ENCODE measurements at places on chromosomes 12 and 14.

GRCh38 chr12:644818-645552 is 18.3 kb downstream of the NINJ2 start:
- no peak overlapping the region for H3K4me3 ChIP-seq
- H3K36me3 ChIP-seq: peaks cover 4% of the 10 kb centered on the region
- H3K27me3 ChIP-seq: no peaks in the 10 kb centered on the region
- no peak for DNase-seq

- peaks cover 17% of the 10 kb centered on the region for H3K4me1 ChIP-seq
- DNase-seq: no peak
- no peak overlapping the region for H3K27ac ChIP-seq
- H3K4me3 ChIP-seq: no peak overlapping the region
Measured at GRCh38 chr12:100555722-100556121, 17.8 kb upstream of the GAS2L3 start.

DNA sequence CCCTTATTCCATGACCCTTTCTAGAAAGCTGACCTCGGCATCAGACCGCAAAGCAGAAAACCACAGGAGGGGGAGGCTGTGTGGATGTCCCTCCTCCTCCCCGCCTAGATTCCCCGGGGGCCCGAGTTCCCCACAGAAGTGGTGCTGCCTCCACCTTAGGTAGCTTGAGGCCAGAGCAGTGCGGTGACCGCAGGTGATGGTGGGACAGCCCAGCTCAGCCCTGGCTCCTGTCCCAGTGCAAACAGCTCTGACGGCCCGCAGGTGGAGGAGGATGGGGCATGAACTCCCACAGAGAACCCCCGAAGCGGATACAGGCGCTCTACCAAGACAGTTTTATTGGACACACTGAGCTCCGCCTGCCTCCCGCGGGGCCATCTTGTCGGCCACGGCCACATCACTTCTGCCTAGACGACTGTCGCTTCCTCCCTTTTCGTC is 19.5 kb downstream of the ARL6IP4 start:
- H3K27ac ChIP-seq: no peak overlapping the region
- H3K4me1 ChIP-seq: no peaks in the 10 kb centered on the region
- H3K27me3 ChIP-seq: no peaks in the 10 kb centered on the region
- H3K4me3 ChIP-seq: no peak overlapping the region
- no peaks in the 10 kb centered on the region for H3K36me3 ChIP-seq

- H3K4me1 ChIP-seq: no peaks in the 10 kb centered on the region
- H3K27ac ChIP-seq: no peak overlapping the region
- H3K36me3 ChIP-seq: no peaks in the 10 kb centered on the region
- H3K27me3 ChIP-seq: no peaks in the 10 kb centered on the region
- no peak for DNase-seq
Measured at GRCh38 chr12:81859521-81859920, 100.4 kb upstream of the PPFIA2 start.

- DNase-seq: no peak
- no peaks in the 10 kb centered on the region for H3K27me3 ChIP-seq
- no peak overlapping the region for H3K27ac ChIP-seq
- no peaks in the 10 kb centered on the region for H3K36me3 ChIP-seq
- H3K4me3 ChIP-seq: no peak overlapping the region
Measured at GRCh38 chr12:86801439-86801838, 545.2 kb upstream of the MGAT4C start.

DNA sequence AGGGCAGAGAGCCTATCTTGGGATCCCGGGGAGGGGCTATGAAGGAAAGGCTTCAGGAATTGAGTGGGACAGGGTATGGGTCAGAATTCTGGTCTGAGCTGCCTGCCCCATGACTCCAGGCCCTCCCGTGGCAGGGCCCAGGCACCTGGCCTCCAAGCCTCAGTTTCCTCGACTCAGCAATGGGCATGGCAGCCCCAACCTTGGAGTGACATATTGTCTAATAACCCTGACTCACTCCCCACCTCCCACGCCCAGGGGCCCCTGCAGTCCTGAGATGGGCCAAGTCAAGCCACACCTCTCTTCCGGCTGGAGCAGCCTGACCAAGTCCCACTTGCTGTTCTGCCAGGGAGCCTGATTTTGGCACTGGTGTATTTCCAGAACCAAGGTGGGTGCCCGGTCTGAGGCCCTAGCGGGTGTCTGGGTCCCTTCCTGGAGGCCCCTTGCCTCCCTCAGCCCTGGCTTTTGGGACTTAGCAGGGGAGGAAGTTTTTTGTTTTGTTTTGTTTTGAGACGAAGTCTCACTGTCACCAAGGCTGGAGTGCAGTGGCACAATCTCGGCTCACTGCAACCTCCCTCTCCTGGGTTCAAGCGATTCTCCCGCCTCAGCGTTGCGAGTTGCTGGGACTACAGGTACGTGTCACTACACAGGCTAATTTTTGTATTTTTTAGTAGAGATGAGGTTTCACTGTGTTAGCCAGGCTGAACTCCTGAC is 40.3 kb upstream of the RCOR1 start:
- H3K4me1 ChIP-seq: peaks cover 6% of the 10 kb centered on the region
- no peak for DNase-seq
- H3K27ac ChIP-seq: peak overlapping the region; percentile 72
- peaks cover 10% of the 10 kb centered on the region for H3K27me3 ChIP-seq
- H3K4me3 ChIP-seq: peak overlapping the region; percentile 47
- H3K36me3 ChIP-seq: no peaks in the 10 kb centered on the region

DNA sequence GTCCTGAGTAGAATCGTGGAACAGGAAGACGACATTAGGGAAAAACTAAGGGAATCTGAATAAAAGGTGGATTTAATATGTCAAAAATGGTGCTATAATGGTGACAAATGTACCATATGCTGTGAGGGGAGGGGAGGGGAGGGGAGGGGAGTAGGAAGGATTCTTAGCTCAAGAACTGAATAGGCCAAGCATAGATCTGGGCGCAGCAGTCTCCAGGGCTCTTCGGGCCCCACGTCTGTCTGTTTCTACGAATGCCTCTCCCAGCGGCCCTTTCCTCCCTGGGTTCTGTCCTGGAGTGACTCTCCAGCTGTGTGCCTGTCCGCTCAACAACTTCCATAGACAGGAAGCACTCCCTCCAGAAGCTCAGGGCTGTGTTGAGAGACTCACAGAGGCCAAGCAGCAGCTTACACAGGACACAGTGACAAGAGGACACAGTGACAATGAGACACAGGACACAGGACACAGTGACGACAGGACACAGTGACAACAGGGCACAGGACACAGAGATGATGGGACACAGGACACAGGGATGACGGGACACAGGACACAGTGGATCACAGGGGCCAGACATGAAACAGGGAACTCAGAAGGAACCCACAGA is 42.4 kb upstream of the PPP2R5C start:
- no peaks in the 10 kb centered on the region for H3K27me3 ChIP-seq
- no peak for DNase-seq
- no peaks in the 10 kb centered on the region for H3K36me3 ChIP-seq
- H3K4me3 ChIP-seq: no peak overlapping the region
- peaks cover 10% of the 10 kb centered on the region for H3K4me1 ChIP-seq

- peaks cover 6% of the 10 kb centered on the region for H3K4me1 ChIP-seq
- H3K27me3 ChIP-seq: no peaks in the 10 kb centered on the region
Measured at GRCh38 chr14:64928239-64929013, 14.1 kb downstream of the GPX2 start.

- DNase-seq: no peak
- H3K36me3 ChIP-seq: peaks cover 24% of the 10 kb centered on the region
- peaks cover 32% of the 10 kb centered on the region for H3K4me1 ChIP-seq
- H3K27me3 ChIP-seq: no peaks in the 10 kb centered on the region
Measured at GRCh38 chr12:119687879-119688278, 19.9 kb downstream of the PRKAB1 start.

- H3K27me3 ChIP-seq: peaks cover 27% of the 10 kb centered on the region
- no peaks in the 10 kb centered on the region for H3K36me3 ChIP-seq
- no peak for DNase-seq
- no peak overlapping the region for H3K4me3 ChIP-seq
- H3K27ac ChIP-seq: no peak overlapping the region
Measured at GRCh38 chr14:72921396-72921795, 4.9 kb upstream of the DCAF4 start.

- H3K4me1 ChIP-seq: peaks cover 43% of the 10 kb centered on the region
- H3K36me3 ChIP-seq: no peaks in the 10 kb centered on the region
- H3K27ac ChIP-seq: no peak overlapping the region
- peaks cover 3% of the 10 kb centered on the region for H3K27me3 ChIP-seq
- H3K4me3 ChIP-seq: no peak overlapping the region
Measured at GRCh38 chr12:81081726-81082125, 3.8 kb downstream of the ACSS3 start.

GRCh38 chr12:1582709-1583050 is 11.7 kb downstream of the FBXL14 start:
- H3K36me3 ChIP-seq: peaks cover 7% of the 10 kb centered on the region
- H3K4me1 ChIP-seq: peaks cover 24% of the 10 kb centered on the region
- no peak overlapping the region for H3K27ac ChIP-seq
- peaks cover 27% of the 10 kb centered on the region for H3K27me3 ChIP-seq
- no peak overlapping the region for H3K4me3 ChIP-seq

- no peak overlapping the region for H3K4me3 ChIP-seq
- H3K27me3 ChIP-seq: peaks cover 13% of the 10 kb centered on the region
- H3K4me1 ChIP-seq: peaks cover 12% of the 10 kb centered on the region
- H3K27ac ChIP-seq: peak overlapping the region; percentile 33
- peak; percentile 65 for DNase-seq
Measured at GRCh38 chr14:104282332-104283196, 144.2 kb downstream of the KIF26A start.

DNA sequence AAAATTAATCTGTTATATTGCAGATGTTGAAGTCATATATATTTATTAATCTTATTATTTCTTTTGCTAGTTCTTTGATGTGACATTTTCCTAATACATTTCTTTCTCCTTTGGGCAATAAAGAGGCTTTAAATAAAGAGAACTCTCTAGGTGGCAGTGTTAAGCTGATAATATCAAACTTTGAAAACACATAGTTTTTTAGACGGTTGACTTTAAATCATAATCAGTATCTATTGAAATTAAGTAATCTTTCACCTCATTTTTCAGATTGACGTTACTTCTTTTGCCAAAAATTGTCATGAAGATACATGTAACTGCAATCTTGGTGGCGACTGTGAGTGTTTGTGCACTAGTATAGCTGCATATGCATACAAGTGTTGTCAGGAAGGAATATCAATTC is 130.8 kb upstream of the PTPRQ start:
- H3K4me1 ChIP-seq: peaks cover 4% of the 10 kb centered on the region
- DNase-seq: no peak
- H3K4me3 ChIP-seq: no peak overlapping the region
- H3K36me3 ChIP-seq: no peaks in the 10 kb centered on the region
- no peaks in the 10 kb centered on the region for H3K27me3 ChIP-seq

- no peak overlapping the region for H3K4me3 ChIP-seq
- no peaks in the 10 kb centered on the region for H3K4me1 ChIP-seq
- DNase-seq: no peak
- H3K36me3 ChIP-seq: no peaks in the 10 kb centered on the region
- H3K27me3 ChIP-seq: peaks cover 68% of the 10 kb centered on the region
Measured at GRCh38 chr12:5083955-5084849, 40.5 kb downstream of the KCNA5 start.

DNA sequence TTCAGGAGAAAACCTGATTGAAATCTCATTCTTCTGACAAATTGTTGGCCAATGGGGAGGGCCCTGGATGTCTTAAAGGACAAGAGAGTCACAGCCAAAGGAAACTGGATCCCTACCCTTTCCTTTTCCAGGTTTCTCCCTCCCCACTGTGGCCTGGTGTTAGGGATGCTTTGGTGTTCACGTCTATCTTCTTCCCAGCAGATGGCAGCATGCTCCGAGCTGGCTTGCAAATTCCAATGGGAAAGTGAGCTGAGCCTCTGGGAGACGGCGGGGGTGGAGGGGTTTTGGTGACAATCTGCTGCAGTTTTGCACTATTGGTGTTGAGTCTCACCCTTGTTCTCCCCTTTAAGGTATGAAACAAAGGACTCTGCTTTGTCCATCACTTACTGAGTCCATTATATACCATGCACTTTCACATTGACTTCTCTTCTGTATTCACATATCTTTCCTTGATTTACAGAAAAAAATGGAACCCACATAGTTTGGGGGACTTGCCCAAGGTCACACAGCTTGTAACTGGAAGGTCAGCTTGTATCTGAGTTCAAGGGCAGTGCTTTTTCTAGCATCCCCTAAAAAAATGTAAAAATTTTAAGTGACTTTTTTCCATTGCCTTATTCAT is 39.3 kb downstream of the CCDC177 start:
- no peak overlapping the region for H3K4me3 ChIP-seq
- no peak overlapping the region for H3K27ac ChIP-seq
- H3K4me1 ChIP-seq: peaks cover 5% of the 10 kb centered on the region
- DNase-seq: no peak
- no peaks in the 10 kb centered on the region for H3K36me3 ChIP-seq

GRCh38 chr14:33972583-33973081 is 21.8 kb upstream of the EGLN3 start:
- H3K27me3 ChIP-seq: no peaks in the 10 kb centered on the region
- H3K4me3 ChIP-seq: no peak overlapping the region
- peaks cover 15% of the 10 kb centered on the region for H3K4me1 ChIP-seq
- H3K36me3 ChIP-seq: no peaks in the 10 kb centered on the region

GRCh38 chr14:88004506-88005036 is 364 bp upstream of the GPR65 start:
- no peak overlapping the region for H3K4me3 ChIP-seq

DNA sequence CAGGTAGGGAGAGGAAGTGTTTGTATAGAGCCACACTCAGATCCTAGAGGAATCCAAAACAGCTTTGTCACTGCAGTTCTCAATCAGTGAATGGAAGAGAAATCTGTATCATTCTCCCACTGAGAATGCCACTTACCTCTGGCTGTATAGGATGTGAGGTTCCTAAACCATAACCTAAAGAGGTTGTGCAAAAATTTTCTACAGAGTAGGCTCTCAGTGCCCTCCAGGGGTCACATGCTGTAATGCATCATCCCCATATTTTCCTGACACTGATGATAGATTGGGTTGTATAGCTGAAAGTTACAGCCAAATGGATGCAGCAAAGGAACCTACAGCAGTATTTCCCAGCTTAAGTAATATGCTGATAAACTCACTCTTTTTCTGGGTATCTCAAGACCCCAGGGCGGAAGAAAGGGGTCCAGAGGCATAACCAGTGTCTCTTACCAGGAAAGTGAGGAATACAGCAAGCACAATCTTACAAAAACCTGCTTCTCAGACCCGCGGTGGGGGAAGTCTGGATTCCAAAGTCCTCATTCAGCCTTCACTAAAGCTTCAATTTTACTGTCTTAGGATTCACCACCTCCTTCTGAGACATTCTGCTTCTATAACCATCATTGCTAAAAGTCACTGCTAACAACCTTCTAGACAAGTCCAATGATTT is 3.8 kb downstream of the BCDIN3D start:
- no peak for DNase-seq
- peaks cover 19% of the 10 kb centered on the region for H3K4me1 ChIP-seq
- H3K27me3 ChIP-seq: peaks cover 2% of the 10 kb centered on the region
- peak overlapping the region; percentile 18 for H3K27ac ChIP-seq

DNA sequence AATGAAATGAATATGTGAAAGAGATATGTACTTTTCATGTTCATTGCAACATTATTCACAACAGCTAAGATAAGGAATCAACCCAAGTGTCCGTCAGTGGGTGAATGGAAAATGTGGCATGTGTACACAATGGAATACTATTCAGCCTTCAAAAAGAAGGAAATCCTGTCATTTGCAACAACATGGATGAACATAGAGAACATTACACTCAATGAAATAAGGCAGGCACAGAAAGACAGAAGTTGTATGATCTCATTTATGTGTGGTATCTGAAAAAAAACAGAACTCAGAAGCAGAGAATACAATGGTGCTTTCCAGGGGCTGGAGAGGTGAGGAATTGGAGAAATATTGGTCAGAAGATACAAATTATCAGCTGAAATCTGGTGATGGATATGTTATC is 54.0 kb downstream of the TAOK3 start:
- H3K27me3 ChIP-seq: no peaks in the 10 kb centered on the region
- no peak overlapping the region for H3K4me3 ChIP-seq
- DNase-seq: no peak
- no peak overlapping the region for H3K27ac ChIP-seq

GRCh38 chr12:120453060-120453750 is 7.0 kb downstream of the GATC start:
- peaks cover 17% of the 10 kb centered on the region for H3K36me3 ChIP-seq
- no peaks in the 10 kb centered on the region for H3K4me1 ChIP-seq
- no peak for DNase-seq
- no peaks in the 10 kb centered on the region for H3K27me3 ChIP-seq
- H3K4me3 ChIP-seq: no peak overlapping the region
- H3K27ac ChIP-seq: no peak overlapping the region
